Parietal lobe (tissue), 2 donors: ENCODE measurements at places on chromosomes 7 and 10. TPM values are rescaled to one million over a fixed set of nuclear protein-coding genes. Genes with fewer than 3 reads are reported as not detected.

Gene PLEKHS1
- total RNA-seq = not detected

Gene STEAP2
- 2.8 TPM for total RNA-seq

Gene FAM25C
- total RNA-seq = not detected

Gene ABCC2
- 0.63 TPM for total RNA-seq

Gene PLA2G12B
- not detected for total RNA-seq

Gene OGDH
- 51.3 TPM for total RNA-seq

Gene MRPS24
- 18.8 TPM for total RNA-seq

Gene GPR158
- 7.8 TPM for total RNA-seq

Gene ITIH2
- 2.8 TPM for total RNA-seq

Gene STK17A
- 15.0 TPM for total RNA-seq

Gene NOD1
- 5.0 TPM for total RNA-seq

Gene PCLO
- total RNA-seq = 138 TPM

Gene ZEB1
- 86.7 TPM for total RNA-seq

Gene OPALIN
- total RNA-seq = not detected

Gene SYCE1
- 2.2 TPM for total RNA-seq

Gene HABP2
- not detected for total RNA-seq
